Left colon (tissue), 2 donors: ENCODE measurements at places on chromosomes 3 and 15. TPM values are rescaled to one million over a fixed set of nuclear protein-coding genes. Genes with fewer than 3 reads are reported as not detected.

GRCh38 chr15:46222826-46223225 is 588.0 kb downstream of the SQOR start:
- no peak for DNase-seq

- DNase-seq: no peak
Measured at GRCh38 chr15:100818927-100819326, 60.7 kb upstream of the ALDH1A3 start.

DNA sequence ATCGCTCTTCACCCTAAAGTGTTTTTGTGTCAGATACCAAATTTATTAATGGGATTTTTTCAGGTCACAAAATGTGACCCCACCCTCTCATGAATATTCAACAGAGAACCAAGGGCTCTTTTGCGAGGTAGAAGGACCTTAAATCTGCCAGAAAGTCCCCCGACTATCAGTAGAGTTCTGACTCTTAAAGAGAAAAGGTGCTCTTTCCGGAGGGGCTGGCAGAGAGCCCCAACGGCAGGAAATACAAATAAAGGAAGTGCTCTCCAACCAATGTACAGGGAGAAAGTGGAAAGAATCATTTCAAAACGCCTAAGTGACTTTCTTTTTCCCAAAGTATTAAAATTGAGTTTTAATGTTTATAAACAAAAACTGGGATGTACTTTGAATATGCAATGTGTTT is 517.2 kb downstream of the FOXP1 start:
- DNase-seq: no peak

GRCh38 chr15:27878841-27879240 is 220.3 kb downstream of the OCA2 start:
- no peak for DNase-seq

- DNase-seq: no peak
Measured at GRCh38 chr15:74141591-74141990, 11.2 kb downstream of the ISLR2 start.

The SCAANT1 gene
- total RNA-seq: not detected

The SERPINI2 gene
- not detected for total RNA-seq

DNA sequence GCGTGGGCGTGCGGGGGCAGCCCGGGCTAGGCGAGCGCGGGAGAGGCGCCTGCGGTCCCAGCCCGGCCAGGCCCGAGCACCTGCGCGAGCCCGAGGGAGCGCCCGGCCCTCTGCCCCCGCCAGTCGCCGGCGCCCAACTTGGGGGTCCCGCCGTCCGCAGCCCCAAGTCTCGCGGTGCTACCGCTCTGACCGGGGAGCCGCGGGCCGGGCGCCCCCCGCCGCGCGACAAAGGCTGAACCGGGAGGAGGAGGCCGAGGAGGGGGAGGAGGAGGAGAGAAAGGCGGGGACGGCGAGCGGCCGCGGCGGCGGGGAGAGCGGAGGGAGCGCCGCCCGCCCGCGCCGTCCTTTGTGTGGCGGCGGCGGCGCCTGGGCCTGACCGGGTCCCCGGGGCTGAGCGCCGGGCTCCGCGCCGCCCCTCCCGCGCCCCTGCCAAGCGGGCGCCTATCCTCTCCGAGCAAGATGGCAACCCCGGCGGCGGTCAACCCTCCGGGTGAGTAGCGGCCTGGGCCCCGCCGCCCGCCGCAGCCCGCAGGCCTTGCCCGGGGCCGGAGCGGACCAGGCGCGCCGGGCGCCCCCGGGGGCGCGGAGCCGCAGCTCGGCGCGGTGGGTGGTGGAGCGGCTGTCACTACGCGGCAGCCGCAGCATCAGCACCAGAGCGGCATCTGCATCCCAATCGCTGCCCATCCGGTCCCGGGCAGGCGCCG is at the start of gene ARNT2:
TSS of gene ARNT2 (plus strand) at position 326 of the 704 bp plus-strand sequence. CDS start at position 460, 134 bp downstream.
- no peak for DNase-seq
